ENCODE measurements at places on chromosomes 7 and 10.

DNA sequence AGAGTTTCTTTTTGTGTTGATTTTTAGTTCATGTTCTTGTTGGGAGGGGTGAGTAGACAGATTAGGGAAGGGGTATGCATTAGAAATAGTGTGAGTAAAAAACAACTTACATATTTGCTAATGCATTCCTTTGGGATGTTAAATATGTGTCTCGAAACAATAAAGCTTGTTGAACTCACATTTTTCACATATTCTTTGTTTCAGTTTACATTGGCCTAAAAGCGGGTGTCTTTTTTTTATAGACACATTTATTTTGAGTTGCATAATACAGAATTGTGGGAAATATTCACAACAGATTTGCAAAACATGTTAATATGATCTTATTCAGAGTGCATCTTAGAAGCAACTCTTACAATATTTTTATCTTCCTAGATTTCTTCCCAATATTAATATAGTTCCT lies 337.5 kb upstream of the CNTNAP2 start:
- no peak for DNase-seq

GRCh38 chr10:109975244-109976190 lies 32.3 kb upstream of the ADD3 start:
- no peak for DNase-seq

DNA sequence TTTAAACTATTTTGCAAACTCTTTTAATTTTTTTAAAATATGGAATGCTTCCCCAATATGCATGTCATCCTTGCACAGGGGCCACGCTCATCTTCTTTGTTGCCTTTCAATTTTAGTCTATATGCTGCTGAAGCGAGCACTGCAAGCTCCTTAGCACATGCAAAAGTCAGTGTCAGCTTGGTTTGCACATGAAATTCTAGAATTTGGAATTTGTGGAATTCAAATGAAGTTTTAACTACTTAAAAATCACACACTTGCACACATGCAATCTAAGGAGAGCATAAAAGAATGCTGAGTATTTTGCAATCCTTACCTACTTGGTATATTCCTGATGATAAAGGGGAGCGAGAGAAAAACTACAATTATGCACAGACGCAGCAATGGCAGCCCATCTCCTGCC lies 78.3 kb upstream of the ATP6V0A4 start:
- DNase-seq: no peak

- peak; percentile 92 for DNase-seq
These were observed 504 bp upstream of the BMPER start for GRCh38 chr7:33904681-33905388.

DNA sequence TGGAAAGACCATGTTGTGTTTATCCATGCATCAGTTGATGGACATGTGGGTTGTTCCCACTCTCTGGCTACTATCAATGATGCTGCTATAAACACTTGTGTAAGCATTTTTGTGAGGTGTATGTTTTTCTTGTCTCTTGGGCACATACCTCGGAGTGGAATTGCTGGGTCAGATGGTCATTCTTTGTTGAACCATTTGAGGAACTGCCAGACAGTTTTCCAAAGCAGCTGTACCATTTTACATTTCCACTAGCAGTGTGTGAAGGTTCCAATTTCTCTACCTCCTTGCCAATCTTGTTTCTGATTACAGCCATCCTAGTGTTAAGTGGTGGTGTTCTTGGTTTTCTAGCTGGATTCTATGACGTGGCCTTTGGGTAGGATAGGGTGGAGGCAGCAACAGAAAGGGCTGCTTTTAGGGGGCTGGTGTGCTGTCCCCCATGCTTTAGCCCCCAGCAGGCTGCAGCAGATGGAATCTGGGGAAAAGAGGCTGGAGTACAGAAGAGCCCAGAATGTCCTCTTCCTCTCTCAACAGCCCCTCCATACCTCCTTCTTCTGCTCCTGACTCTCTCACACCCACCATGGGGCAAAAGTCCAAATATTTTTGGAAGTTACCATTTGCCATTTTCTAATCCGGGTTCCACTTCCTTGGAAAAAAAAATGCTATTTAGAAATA lies 352.7 kb downstream of the FRMD4A start:
- DNase-seq: no peak

DNA sequence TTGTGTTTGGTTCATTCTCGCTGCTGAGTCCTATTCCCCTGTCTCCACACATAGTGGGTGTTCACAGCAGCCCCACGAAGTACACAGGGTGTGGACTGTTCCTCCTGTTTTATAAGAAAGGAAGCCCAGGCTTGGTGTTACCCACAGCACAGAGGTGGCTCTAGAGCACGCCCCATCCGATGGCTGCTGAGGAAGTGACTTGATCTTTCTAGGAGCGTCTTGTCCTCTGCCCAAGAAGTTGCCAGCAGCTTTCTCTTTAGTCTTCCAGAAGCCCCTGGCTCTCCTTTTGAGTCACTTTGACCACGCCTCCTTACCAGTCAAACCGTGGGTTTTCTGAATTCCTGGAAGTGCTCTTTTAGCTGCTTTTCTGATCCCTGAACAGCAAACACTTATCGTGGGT lies 94.0 kb downstream of the GRK5 start:
- DNase-seq: no peak

- DNase-seq: no peak
These were observed 175.4 kb downstream of the EXOC4 start for GRCh38 chr7:133428326-133428725.

DNA sequence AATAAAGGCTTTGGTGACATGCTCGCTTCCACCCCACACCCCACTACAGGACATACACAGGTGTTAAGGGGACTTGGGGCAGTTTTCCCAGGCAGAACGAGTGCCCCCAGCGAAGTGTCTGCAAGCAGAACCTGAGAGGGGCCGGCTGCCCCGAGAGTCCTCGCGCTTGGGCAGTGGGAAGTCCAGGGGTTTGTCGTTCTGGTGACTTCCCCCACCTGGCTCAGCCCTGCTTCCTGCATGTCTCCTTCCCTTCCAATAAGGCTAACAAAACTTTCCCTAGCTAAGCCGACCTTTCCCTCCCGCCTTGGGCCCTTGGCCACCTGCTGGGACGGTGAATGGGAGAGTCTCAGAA lies 916 bp downstream of the VWA2 start:
- DNase-seq: no peak

GRCh38 chr10:687583-688311 lies 1.7 kb downstream of the DIP2C start:
- no peak for DNase-seq

DNA sequence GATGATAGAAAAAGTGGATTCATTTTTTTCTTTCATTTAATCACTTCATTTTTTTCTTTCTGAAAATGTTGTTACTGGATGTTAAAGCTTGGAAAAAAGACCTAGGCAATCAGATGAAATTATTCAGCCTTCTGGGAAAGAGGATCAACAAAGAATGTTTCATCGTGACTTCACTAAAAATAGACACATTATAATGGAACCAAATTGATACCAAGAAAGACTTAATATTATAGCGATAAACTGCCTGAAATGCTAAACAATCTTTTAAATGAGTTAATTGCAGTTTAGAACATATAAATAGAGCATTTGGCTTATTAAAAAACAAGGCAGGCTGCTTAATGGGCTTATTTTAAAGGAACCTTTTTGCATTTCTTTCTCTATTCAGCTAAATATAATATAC lies 25.6 kb upstream of the TMEM229A start:
- no peak for DNase-seq

- DNase-seq: no peak
These were observed 77.0 kb upstream of the SEMA3A start for GRCh38 chr7:84271543-84271942.

- DNase-seq: no peak
These were observed 13.3 kb upstream of the ZNF273 start for GRCh38 chr7:64889686-64890162.

- no peak for DNase-seq
These were observed 76.6 kb upstream of the DGKI start for GRCh38 chr7:137923380-137923779.

DNA sequence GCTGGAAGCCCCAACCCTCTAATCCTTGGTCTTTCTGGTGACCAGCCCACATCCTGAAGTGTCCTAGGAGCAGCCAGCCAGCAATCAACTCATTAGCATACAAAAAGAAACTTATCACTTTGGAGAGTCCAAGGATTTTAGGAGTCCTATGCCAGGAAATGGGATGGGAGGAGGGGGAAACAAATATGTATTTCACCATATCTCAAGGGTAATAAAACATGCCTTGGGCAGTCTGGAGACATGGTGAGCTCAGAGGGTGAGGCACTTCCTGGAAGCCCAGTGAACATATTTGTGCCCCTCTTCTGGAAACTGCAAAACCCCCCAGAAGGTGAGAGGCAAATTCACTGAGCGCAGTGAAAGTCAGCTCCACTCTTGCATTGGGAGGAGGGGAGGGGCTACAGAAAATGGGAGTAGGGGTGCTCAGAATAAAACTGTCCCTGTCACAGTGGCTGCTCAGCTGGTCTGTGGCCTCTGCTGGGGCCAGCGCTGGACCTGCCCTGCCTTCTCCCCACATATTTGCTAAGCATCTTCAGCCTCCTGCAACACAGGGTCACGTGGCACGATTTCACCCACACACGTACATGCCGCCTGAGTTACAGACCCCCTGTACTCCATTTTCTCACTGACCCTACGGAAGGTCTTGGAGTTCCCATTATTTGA lies 17.7 kb upstream of the ZMIZ1 start:
- peak; percentile 86 for DNase-seq

DNA sequence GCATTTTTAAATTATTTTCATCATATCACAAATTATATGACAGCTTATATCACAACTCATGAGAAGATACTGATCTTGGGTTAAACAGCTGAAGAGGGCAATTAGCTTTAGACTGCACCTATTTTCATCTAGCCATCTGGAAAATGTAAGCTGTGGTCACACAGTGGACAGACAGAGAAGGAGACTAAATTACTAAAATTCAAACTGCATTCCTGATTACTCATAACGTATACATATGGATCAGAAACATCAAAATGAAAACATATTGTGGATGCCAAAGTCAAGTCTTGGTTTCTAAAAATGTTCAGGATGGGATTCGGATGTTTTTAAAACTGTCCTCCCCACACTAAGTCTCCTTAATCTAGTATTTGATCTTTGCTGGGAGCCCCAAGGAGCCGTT lies 6.6 kb downstream of the BBIP1 start:
- no peak for DNase-seq

GRCh38 chr7:4879396-4880081 lies 4.0 kb downstream of the RADIL start:
- DNase-seq: no peak

GRCh38 chr10:1665021-1665661 lies 72.2 kb downstream of the ADARB2 start:
- no peak for DNase-seq

- no peak for DNase-seq
These were observed 190.6 kb downstream of the CELF2 start for GRCh38 chr10:11208243-11208642.

DNA sequence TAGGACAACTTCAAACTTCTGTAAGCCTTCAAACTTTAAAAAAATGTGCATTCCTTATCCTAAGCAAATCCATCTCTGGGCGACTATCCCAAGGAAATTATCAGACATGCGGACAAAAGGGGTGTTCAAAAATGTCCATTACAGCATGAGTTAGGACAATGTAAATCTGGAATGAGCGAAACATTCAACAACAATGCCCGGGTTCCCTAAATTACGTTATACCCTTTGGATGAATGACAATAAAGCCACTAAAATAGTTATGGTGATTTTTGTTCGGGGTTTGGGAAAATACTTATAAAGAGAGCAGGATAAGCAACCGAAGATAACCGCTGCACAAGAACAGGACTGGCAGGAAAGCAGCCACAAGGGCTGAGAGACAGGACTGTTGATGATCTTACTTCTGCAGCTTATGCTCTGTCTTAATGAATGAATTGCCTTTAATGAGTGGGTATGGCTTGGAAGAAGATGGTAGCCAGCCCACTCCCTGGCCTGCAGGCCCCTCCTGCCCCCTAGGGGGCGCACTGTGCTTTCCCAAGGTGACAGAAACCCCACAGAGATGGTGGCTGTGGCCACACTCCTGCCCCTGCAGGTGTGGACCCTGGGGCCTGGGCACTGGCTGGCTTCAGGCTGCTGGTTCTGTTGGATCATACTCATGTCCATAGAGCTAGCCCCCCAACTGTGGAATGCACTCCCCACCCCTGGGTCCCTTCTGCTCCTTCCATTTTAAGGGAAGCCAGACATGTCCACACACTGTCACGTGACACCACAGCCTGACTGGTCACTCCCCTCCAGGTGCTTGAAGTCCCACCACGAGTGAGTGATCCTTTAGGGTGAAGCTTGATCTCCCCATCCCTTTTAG lies 45.0 kb downstream of the ZCCHC24 start:
- DNase-seq: no peak

- no peak for DNase-seq
These were observed 1.8 kb upstream of the TTYH3 start for GRCh38 chr7:2629746-2630681.

DNA sequence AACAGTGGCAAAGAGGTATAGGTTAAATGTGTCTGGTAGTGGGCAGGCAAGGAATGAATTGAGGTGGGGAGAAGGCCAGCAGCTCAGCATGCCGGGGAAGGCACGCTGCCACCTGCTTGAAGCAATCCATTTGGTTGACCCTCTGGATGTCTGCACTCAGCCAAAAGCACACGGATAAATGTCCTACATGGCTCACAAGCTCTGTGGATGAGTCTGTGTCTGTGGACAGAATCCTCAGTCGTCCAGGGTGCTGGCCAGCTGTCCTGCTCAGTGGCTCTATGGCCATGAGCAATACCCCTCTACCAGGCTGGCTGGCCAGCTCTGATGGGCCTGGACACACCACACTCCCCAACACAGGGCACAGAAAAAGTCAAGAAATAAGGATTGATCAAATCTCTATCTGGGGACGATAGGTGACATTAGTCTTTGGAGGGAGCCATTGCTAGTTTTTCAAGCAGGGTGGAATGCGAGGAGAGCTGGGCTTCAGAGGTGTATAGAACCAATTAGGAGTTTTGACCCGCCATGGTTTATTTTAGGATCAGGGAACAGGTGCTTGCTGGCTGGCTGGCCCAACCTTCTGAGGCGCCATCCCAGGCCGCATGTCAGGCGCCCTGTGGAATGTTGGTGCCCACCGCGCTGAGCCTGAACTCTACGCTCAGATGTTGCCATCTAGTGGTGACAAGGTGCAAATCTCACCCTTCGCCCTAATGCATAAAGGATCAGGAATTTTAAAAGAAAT lies 493.4 kb downstream of the TNS3 start:
- DNase-seq: peak; percentile 64

DNA sequence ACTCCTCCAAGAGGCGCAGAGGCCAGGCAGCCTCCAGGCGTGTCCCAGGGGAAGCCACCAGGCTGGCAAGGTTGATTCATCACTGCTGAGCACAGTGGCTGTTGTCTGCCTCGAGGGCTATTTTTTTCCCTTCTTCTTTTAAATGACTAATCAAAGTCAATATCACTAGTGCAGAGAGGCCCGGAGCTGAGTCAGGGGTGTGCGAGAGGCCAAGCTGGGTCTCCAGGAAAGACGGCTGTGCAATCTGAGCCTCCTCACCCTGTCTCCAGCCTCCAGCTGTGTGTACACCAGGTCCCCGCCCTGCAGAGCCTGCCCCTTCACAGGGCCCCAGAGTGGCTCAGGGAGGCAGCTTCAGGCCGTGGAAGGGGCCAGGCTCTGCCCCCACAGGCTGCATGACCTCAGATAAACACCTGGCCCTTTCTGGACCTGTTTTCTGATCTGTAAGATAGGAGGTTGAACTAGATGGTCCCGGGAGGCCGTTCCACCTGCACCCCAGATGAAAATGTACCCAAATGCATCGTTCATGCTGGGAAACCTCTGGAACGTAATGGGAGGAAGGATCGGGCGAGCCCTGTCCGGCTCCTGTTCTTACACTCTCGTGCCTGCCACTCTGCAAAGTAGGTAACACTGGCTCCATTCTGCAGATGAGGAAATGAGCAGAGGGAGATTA lies 3.7 kb downstream of the STX1A start:
- DNase-seq: peak; percentile 42

All from lung (tissue), 17 donors.